ENCODE measurements at places on chromosomes 7 and 10. TPM values are rescaled to one million over a fixed set of nuclear protein-coding genes. Genes with fewer than 3 reads are reported as not detected.

- DNase-seq, result no peak
These were observed 135.1 kb downstream of the RAB11FIP2 start for GRCh38 chr10:117911684-117912083.

DNA sequence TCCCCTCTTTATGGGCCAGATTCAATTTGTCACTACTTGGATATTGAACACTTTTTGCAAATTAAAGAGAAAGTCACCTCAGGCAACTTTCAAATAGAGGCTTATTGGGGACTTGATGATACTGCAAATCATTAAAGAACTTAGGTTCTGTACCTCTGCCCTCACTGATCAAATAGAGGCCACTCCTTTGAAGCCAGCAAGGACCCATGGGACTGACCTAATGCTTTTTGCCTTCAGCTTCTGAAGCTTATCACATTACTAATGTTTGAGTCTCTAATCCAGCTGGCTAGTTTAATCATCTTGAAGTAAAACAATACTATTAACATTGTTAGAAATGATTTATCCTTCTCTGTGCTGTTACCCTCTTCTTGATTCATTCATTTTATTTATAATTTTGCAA lies 93.0 kb upstream of the ZNF800 start:
- DNase-seq, result no peak

DNA sequence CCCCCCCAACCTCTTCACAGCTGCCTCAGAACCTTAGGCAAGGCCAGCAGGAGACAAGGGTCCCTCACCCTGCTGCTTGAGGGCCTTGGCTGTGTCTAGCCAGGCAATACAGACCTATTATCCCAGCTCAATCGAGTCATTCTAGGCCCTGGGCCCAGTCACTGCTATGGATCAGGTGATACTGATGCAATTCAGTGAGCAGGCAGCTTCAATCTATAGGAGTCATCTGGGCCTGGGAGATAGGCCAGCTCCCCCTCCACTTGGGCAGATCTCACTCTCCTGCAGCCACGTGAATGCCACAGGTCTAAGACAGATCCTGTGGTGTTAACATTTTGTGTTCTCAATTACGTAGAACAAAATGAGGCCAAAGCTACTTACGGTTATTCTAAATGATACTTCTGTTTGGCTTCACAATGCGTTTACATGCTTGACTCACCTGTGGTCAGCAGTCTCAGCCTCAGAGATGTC lies 68.0 kb upstream of the LRRC4 start:
- DNase-seq, result no peak

HTR5A gene
- polyA plus RNA-seq, result not detected

HOXA13 gene
- not detected for polyA plus RNA-seq

FAM25G gene
- not detected for polyA plus RNA-seq

All from right renal cortex interstitium (tissue), 3 donors.